ENCODE measurements at places on chromosomes 2 and 18.

DNA sequence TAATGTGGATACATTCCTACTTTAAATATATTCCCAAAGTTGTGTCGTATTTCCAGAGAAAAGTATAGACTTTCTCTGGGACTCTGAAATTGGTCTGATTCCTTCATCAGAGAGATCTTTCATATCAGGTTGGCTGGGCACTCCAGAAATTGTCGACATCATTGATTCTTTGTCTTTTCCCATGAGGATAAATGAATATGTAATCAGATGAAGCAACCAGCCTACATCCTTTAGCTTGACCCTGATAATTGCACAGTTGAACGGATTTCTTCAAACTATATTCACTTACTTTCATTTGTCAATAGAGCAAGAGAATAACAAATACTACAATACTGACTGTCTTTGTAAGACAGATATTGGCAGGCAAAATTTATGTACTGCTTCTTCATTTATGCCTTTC lies 680.2 kb upstream of the LRRTM4 start:
- DNase-seq: no peak

DNA sequence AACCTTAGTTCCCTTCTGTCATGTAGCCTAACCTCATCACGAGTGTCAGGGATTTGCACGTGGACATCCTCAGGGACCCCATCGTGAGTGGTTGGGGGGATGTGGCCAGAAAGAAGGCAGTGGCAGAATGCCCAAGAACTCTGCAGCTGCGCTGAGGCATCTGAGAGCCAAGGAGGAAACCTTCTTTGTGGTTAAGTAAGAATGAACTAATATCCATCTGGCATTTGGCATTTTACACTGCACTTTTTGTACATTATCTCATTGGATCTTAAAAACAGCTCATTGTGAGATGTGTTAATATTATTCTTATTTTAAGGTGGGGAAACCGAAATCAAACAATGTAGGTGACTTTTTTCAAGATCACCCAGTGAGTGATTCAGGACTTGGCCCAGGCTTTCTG lies 32.6 kb upstream of the APCDD1 start:
- DNase-seq: peak; percentile 29

DNA sequence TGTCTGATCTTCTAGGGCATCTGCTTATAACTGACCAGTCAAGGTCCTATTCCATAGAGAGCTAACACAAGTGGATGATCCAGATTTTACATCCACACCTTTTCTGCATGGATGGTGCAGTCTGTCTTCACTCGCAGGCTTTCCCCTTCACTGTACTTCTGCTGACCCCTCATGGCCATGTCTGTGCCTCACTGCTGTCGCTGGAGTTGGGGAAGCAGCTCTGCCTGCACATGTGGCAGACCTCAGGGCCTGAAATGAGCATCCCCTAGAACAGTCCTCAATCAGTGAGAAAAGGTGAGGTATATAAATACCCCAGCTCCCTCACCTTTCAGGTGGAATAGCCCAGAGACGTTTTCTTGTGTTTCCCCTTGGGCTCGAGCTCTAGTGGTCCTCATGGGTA lies 233.8 kb downstream of the ANKRD36B start:
- no peak for DNase-seq

GRCh38 chr18:79919089-79919488 lies 32.4 kb downstream of the SLC66A2 start:
- no peak for DNase-seq

- no peak for DNase-seq
Observed at GRCh38 chr18:58196164-58196563, 152.1 kb downstream of the NEDD4L start.

GRCh38 chr2:238868067-238868524 lies 20.2 kb downstream of the TWIST2 start:
- no peak for DNase-seq

- DNase-seq: no peak
Observed at GRCh38 chr2:222706616-222707015, 35.2 kb downstream of the MOGAT1 start.

DNA sequence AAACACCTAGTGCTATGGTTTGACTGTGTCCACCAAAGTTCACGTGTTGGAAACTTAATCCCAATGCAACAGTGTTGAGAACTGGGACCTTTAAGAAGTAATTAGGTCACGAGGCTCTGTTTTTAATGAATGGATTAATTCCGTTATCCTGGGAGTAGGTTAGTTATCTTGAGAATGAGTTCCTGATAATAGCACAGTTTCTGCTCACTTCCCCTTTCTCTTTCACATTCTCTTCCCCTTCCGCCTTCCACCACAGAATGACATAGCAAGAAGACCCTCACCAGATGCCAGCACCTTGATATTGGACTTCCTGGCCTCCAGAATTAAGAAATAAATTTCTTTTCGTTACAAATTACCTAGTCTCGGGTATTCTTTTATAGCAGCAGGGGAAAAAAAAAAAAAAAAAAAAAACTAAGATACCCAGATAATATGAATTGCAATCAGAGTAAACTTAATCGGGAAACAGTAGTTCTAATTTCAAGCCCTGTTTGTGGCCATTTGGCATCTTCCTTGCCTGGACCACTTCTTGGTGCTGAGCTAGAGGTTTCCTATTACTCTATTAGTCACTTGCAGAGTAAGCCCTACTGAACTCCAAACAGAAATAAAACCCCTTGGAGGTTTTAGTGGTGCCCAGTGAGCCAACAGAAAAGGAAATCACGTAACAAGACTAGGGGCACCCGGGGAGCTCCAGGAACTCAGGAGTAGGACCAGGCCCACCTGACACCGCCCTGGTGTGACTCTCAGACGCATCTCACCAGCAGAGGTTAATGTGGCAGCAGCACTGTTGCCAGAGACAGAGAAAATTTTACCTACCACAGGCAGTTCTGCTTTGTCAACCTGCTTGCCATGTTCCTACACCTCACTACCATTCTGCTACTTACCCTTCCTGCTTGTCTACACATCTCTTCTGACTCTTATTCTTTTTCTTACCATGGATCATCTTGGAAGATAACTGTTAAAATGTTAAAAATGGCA lies 147.6 kb upstream of the CAB39 start:
- DNase-seq: no peak

DNA sequence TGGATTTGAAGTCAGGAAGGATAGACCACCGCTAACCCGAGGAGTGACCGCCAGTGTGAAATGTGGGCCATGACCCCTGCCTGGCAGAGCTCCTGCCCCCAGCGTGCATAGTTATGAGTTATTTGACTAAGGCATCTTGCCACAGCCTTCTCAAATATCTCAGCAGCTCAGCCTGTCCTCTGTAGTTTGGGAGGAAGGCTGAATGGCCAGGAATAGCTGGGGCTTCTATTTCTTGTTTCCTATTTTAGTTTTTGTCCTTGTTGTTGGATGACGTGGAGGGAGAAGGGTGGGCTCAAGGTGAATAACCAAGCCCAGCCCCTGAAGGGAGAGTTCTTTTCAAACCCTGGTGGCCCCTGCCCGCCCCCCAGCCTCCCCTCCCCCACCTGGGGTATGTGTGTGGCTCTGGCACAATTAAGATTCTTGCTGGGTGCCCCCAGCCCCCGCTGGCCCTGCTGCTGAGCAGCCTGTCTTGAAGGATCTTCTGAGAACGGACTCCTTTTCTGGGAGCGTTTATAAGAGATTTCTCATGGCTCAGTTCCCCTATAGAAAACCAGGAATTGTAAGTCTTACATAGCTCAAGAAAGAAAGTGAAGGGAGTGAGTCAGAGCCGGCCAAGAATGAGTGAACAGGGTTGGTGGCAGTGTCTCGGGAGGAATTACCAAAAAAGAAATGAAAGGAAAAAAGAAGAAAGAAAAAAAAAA lies 157.4 kb downstream of the GLI2 start:
- peak; percentile 64 for DNase-seq

DNA sequence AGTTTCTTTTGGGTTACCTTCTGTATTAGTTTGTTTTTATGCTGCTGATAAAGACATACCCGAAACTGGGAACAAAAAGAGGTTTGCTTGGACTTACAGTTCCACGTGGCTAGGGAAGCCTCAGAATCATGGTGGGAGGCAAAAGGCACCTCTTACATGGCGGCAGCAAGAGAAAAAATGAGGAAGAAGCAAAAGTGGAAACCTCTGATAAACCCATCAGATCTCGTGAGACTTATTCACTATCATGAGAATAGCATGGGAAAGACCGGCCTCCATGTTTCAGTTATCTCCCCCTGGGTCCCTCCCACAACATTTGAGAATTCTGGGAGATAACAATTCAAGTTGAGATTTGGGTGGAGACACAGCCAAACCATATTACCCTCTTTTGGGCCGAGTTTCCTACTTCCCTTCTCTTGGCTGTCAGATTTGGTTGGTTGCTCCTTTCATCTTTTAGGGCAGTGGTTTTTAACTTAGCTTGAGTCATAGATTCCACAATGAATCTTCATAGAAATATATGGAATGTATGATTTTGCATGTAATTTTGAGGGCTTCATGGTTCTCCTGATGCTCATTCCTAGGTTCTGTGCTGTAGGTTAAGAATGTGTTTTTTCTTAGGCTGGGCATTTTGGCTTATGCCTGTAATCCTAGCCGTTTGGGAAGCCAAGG lies 44.2 kb downstream of the CEP192 start:
- DNase-seq: no peak

GRCh38 chr18:48405978-48406377 lies 3.2 kb downstream of the ZBTB7C start:
- no peak for DNase-seq

DNA sequence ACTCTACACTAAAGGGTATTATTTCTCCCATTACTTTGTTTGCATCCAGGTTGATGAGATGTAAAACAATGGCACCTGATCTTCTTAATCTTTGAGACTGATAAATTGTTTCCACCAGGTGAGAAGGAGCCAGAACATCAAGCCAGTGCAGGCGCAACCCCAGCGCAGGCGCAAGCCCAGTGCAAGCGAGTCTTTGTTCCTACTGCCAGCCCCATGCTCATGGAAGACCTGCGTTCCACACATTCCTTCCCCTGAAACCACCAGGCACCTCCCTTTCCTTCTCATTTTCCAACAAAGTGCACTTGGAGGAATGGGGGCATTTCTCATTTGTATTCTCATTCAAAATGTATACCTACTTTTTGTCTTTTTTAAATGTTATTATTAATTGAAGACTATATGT lies 188.7 kb upstream of the SMAD2 start:
- no peak for DNase-seq

DNA sequence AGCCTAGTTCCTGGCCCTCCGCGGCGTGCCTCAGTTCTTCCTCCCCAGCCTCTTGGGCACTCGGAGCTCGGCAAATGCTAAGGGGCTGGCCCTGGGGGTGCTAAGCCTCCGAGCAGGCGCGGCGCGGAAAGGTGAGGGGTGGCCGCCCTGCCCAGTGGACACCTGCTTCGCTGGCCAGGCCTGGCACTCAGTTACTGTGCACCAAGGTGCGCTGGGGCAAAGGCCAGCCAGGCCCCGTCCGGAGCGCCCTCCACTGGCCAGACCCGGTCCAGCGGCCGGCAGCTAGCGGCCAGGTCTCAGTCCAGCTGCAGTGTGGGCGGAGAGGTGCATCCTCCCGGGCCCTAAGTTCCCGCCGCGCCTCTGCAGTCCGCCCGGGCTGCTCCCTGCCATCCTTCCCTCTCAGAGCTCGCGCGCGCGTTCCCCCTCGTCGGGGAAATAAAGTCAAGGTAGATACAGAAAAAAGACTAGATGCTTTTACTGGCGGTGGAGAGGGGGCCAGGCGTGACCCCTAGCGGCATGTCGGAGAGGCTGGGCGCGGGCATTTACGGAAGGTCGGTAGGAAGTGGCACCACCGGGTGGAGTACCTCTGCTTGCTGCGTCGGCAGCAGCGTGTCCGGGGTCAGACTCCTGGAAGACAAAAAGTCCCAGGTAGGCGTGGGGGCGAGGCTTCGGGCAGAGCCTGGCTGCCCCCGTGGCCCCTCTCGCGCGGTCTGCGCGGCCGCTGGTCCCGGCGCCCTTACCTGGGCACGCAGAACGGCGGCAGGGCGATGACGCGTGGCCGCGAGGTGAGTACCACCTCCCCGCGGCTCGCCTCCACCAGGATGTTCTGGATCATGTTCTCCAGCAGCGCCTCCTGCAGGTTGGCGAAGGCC lies 9.4 kb upstream of the CRYBA2 start:
- peak; percentile 56 for DNase-seq

- no peak for DNase-seq
Observed at GRCh38 chr2:227020416-227020815, 143.6 kb downstream of the COL4A4 start.

DNA sequence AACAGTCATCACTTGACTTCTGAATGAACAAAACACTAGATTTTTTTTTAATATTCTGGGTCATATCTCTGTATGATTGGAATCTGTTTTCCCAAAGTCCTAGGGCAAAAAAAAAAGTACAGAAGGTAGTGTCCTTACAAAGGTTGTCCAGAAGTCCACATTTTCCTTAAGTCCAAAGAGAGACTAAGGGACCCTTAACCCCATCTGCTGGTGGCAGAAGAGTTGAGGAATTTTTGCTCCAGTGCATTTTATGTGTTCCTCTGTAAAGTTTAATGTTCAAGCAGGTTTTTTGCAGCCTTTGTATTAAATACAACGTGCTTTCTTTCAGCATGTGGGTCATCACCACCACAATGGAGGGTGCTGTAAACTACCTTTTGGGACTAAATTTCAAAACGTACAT lies 215.9 kb downstream of the SP3 start:
- DNase-seq: peak; percentile 34

DNA sequence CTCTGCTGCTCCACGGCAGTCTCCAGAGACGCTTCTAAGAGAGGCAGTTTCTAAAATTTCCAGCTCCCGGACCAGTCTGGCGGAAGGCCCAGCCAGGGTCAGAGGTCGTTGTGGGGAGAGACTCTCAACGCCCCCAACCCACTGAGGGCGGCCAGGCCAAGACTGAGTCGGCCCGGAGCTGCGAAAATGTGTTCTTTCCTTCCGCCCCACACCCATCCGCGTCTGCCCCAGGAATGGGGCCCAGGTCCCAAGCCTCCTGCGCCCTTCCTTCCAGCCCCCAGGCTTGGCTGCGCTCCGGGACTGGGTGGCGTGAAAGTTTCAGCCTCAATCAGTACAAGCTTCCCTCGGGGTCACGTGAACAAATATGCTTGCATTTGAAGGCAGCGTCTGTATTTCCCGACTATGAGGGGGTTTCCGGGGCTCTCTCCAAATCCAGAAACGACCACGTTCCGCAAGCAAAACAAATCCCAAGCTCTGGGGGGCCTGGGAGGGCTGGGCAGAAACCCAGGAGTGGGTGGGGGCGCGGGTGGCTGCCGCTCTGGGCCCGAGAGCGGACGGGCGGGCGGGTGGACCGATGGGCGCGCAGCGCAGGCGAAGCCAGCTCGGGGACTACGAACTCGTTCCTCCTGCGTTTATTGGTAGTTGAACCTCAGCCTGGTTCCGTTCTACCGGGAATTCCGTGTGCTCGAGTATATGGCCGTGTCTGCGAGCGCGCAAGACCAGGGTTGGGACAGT lies 3.3 kb downstream of the HOXD3 start:
- peak; percentile 48 for DNase-seq

- DNase-seq: no peak
Observed at GRCh38 chr2:133636287-133636686, 68.0 kb upstream of the NCKAP5 start.

GRCh38 chr2:64524604-64525316 lies 632 bp downstream of the AFTPH start:
- DNase-seq: no peak

All from lung (tissue), 17 donors.